ENCODE measurements at places on chromosomes 3 and 15. TPM values are rescaled to one million over a fixed set of nuclear protein-coding genes. Genes with fewer than 3 reads are reported as not detected.

DNA sequence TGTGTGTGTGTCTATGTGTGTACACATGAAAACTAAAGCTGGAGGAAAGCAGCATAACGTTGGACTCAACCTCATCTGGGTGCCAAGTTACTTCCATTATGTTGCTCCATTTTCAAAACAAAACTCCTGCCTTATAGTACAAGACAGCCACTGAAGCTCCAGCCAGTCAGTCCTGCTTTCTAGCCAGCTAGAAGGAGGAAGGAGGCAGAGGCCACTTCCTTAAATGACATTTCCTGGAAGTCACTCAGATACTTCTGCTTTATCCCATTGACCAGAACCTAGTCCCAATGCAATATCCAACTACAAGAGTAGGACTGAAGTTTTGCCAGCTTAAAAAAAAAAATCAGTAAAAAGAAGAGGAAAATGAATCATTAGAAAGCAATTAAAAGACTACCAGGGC is 31.7 kb downstream of the CADPS start:
- H3K27me3 ChIP-seq, result no peaks in the 10 kb centered on the region
- DNase-seq, result no peak
- no peaks in the 10 kb centered on the region for H3K4me1 ChIP-seq
- H3K27ac ChIP-seq, result no peak overlapping the region

DNA sequence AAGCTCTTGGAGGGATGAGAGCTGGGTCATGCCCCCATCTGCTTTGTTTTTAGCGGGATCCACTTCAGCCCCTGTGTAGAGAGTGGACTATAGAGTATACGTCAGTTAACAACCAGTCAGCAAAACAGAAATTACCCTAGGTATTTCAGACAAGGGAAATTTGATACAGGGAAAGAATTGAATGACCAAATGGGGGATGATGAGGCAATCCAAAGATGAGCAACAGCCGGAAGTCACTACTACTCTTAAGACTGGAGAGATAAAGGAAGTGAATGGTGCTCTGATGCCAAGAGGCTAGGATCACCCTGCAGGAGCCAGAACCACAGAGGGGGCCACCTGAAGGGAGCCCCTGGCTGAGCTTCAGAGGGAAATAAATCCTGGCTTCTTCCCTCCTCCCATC is 1.7 kb upstream of the GPR62 start:
- H3K4me1 ChIP-seq, result peaks cover 9% of the 10 kb centered on the region
- peaks cover 24% of the 10 kb centered on the region for H3K36me3 ChIP-seq
- H3K4me3 ChIP-seq, result no peak overlapping the region
- H3K27me3 ChIP-seq, result no peaks in the 10 kb centered on the region
- no peak for DNase-seq

DNA sequence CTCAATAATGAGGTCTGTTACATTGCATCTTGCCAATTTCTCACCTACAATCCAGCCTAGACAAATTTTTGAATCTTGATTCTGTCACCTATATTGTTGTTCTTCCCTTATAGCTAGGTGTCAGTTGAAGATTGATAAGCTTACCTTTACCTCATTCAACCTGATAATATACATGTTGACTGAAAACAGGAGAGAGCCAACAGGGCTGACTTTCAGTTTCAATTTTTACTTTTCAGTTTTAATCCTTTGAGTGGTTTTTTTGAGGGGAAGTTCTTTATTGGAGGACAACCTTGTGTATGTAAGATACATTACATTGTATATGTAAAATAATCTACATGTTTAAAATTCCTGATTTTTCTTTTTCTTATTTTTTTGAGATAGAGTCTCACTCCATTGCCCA is 5.8 kb downstream of the ATP13A5 start:
- H3K4me3 ChIP-seq, result no peak overlapping the region
- no peaks in the 10 kb centered on the region for H3K4me1 ChIP-seq
- DNase-seq, result no peak
- H3K27ac ChIP-seq, result no peak overlapping the region
- no peaks in the 10 kb centered on the region for H3K27me3 ChIP-seq

GABRG3 gene
- not detected for total RNA-seq

DNA sequence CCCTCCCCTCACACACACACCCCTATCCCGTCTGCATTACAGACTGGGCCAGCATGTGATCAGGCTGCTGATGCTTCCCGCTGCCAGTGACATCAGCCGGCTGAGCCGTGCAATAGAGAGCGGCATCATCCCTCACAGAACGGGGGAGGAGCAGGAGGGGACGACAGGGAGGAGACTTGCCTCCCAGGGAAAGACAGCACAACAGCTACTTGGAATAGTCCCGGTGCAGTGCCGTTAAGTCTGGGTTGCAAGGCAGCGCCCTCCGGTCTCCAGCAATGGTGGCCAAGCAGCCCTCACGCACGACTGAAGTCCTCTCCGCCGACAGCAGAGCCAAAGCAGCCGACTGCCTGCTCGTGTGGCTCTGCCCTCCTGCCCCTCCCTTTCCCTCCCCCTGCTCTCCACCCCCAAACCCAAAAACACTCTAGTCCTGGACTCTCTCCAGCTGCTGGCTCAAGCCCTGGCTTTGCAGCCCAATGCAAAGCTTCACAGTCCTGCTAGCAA is 31.5 kb upstream of the RPS17 start:
- H3K27me3 ChIP-seq, result 0 out of 2 replicates have a peak, but pooled peaks cover 2% of the 10 kb centered on the region
- H3K36me3 ChIP-seq, result no peaks in the 10 kb centered on the region
- peak; percentile 49 for DNase-seq
- H3K27ac ChIP-seq, result no peak overlapping the region
- no peak overlapping the region for H3K4me3 ChIP-seq

DNA sequence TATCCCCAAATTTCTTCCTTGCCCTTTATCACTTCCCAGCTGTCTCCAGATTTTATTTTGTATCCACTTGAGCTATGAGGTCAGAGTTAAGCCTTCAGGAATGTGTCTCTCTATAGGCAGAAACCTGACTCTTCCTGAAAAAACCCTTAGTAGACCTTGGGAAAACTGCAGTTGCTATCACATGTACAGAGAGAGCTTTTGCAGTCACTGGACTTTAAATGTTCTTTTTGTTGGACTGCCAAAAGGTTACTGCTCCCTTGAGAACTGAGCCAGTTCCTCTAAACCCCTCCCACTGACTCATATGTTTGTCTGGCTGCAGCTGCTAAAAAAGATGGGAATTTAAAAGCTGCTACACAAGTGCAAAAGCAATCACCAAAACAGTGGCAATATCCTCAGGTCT is 169.1 kb upstream of the CCDC54 start:
- peak overlapping the region; percentile 60 for H3K27ac ChIP-seq
- H3K36me3 ChIP-seq, result no peaks in the 10 kb centered on the region

GRCh38 chr15:34655326-34655725 is 71.9 kb upstream of the GOLGA8B start:
- no peak overlapping the region for H3K27ac ChIP-seq
- H3K36me3 ChIP-seq, result no peaks in the 10 kb centered on the region
- H3K4me1 ChIP-seq, result no peaks in the 10 kb centered on the region
- H3K4me3 ChIP-seq, result no peak overlapping the region
- H3K27me3 ChIP-seq, result no peaks in the 10 kb centered on the region
